Chondrocyte (in vitro differentiated cells): ENCODE measurements at places on chromosomes 16 and 17. TPM values are rescaled to one million over a fixed set of nuclear protein-coding genes. Genes with fewer than 3 reads are reported as not detected.

DNA sequence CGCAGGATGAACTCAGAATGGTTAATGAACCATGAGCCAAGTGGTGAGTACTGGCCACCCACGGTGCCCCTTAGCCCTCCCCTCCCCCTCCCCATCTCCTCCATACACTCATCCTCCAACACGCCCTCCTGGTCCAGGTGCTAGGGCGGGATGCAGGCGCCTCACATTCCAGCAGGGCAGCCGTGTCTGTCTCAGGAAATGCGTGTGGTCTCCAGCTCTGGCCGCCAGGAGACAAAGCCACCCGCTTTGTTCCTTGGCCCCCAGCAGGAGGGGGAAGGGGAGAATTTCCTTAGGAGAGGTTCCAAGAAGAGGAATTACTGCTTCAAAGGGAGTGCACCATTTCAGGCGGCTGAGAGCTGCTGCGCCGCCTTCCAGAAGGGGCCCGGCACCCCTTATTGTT, 29.7 kb upstream of the RMI2 start:
- H3K4me1 ChIP-seq, result peaks cover 44% of the 10 kb centered on the region
- H3K27me3 ChIP-seq, result no peaks in the 10 kb centered on the region

DNA sequence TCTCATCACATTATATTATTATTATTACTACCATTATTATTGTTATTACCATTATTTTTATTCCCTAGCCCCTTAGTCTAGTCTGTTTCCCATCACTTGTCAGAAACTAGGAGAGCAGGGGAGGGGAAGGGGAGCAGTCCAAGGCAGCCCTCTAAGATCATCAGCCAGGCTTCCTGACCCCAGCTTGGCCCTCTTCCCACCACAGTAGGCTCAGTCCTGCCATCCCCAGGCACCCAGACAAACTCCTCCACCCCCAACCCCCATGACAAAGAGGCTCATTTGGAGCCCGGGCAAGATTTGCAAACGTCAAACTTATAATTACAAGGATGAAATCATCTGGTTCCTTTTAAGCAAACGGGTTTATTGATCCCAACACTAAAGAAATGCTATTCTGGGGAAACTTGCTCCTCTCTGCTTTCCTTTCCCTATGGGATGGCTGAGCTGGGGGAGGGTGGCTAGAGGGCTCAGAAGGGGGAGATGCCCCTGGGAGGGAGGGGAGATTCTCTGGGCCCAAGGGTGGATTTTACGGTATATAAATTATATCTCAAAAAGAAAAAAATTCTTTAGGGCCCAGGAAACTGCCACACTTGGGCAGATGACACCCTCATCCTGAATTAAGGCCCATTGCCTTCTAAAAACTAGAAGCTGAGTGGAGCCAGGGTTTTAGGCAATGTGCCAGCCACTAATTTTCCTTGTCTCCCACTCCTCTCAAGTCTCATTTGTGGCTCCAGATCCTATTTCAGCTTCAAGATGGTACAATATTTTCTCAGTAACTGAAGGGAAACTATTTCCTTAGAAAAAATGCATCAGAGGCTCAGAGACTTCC, 4.4 kb upstream of the CBFB start:
- H3K27ac ChIP-seq, result no peak overlapping the region
- DNase-seq, result no peak
- no peaks in the 10 kb centered on the region for H3K27me3 ChIP-seq
- no peaks in the 10 kb centered on the region for H3K36me3 ChIP-seq

- peak overlapping the region; percentile 71 for H3K27ac ChIP-seq
- no peaks in the 10 kb centered on the region for H3K36me3 ChIP-seq
- no peaks in the 10 kb centered on the region for H3K27me3 ChIP-seq
- no peak for DNase-seq
- H3K4me1 ChIP-seq, result peaks cover 41% of the 10 kb centered on the region
Measured at GRCh38 chr17:42276609-42277341, 584 bp upstream of the STAT5B start.

NGFR gene
- 1.7 to 4.4 TPM (median 1.8 TPM) in 3 replicates for total RNA-seq

DNA sequence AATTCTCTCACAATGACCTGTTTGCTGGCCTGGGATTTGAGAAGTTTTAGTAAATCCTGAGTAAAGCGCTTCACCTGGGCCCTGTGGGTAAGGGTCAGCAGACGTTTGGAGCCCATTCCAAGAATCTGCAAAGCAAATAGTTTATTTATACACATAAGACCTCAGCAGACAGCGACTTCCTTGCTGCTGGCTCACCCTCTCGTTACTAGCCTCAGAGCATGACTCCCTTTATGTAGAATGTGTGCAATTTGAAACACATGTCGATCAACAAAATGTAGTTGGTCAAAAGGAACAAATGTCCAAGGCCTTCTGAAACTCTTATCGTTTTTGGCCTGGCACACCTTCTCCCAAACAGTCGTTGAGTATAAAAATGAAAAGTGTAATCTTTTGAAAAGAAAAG, 31.3 kb downstream of the MARF1 start:
- peaks cover 2% of the 10 kb centered on the region for H3K4me1 ChIP-seq
- peaks cover 49% of the 10 kb centered on the region for H3K36me3 ChIP-seq
- no peak overlapping the region for H3K27ac ChIP-seq
- no peaks in the 10 kb centered on the region for H3K27me3 ChIP-seq
- H3K4me3 ChIP-seq, result no peak overlapping the region

BCO1 gene
- total RNA-seq, result not detected in 3 replicates

C16orf92 gene
- total RNA-seq, result not detected in 3 replicates

DNA sequence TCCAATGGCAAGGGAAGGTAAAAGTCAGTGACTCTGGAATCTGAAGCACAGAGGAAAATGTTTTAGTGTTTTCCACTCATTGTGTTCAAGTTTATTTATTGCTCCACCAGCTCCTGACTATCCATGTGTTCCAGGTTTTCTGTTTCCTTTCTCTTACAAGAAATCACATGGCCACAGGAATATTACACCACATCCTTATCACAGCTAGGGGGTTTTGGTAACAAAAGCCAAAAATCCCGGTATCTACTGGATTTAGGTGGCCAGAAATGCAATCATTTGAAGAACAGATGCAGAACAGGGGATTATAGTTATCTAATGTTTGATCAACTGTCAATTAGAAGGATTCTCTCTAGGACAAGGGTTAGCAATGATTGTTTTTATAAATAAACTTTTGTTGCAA, 47.9 kb downstream of the STH start:
- H3K4me3 ChIP-seq, result no peak overlapping the region
- peaks cover 29% of the 10 kb centered on the region for H3K36me3 ChIP-seq
- DNase-seq, result no peak
- peaks cover 17% of the 10 kb centered on the region for H3K4me1 ChIP-seq

GRCh38 chr16:80580109-80580832, 39.5 kb downstream of the DYNLRB2 start:
- peaks cover 2% of the 10 kb centered on the region for H3K27me3 ChIP-seq
- no peaks in the 10 kb centered on the region for H3K4me1 ChIP-seq
- no peak overlapping the region for H3K4me3 ChIP-seq
- H3K36me3 ChIP-seq, result no peaks in the 10 kb centered on the region

DNA sequence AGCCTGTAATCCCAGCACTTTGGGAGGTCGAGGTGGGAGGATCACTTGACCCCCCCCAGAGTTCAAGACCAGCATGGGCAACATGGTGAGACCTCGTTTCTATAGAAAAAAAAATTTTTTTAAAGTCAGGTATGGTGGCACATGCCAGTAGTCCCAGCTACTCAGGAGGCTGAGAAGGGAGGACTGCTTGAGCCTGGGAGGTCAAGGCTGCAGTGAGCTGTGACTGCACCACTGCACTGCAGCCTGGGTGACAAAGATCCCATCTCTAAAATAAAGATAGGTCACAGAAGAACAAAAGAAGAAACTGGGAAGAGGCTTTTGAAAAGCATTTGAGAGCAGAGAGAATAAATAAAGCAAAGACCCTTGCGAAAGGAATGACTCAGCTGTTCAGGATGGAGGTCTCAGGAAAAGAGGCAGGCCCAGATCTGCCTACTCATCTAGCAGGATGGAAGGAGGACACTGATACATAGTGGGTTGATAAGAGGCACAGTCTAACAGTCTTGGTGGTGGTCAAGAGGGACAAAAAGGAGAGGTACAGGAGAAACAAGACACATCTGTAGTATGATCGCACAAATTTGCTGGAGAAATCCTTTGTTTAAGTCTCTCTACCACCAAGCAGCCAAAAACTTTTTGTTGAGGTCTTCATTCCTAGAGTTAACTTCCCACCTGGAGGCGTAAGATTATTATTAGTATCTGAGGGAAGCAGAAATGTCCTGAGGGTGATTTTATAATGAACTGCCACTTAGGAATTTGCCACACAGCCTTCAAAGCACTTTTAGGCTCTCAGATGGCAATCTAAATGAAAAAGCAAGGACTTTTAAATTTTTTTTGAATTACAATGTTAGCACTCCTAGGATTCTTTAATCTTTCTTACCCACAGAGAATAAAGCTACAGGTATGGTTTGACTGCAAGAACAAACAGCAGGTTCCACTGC, 17.6 kb downstream of the ZSWIM7 start:
- peaks cover 20% of the 10 kb centered on the region for H3K36me3 ChIP-seq
- H3K4me1 ChIP-seq, result peaks cover 23% of the 10 kb centered on the region
- H3K27me3 ChIP-seq, result no peaks in the 10 kb centered on the region
- DNase-seq, result no peak
- no peak overlapping the region for H3K4me3 ChIP-seq
- H3K27ac ChIP-seq, result peak overlapping the region; percentile 86
